ENCODE measurements at places on chromosomes 12 and 14.

- no peak for DNase-seq
Measured at GRCh38 chr14:94307410-94307992, 14.4 kb upstream of the SERPINA10 start.

DNA sequence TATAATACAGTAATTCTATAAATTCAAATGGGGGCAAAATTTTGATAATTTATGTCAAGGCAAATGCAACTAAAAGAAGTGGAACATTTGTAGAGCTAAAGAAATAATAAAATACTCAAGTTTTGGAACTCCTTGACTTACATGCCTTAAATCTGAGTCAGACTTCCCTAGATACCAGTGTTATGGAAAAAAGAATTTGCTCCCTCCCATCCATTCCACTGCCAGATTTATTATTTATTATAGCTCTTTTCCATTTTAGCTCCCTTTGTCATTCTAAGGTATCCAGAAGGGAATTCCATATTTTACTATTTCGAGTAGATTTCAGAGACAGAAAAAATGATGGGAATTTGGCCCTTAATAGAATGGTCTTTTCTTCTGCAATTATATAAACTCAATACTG is 44.0 kb downstream of the RHOJ start:
- DNase-seq: no peak

DNA sequence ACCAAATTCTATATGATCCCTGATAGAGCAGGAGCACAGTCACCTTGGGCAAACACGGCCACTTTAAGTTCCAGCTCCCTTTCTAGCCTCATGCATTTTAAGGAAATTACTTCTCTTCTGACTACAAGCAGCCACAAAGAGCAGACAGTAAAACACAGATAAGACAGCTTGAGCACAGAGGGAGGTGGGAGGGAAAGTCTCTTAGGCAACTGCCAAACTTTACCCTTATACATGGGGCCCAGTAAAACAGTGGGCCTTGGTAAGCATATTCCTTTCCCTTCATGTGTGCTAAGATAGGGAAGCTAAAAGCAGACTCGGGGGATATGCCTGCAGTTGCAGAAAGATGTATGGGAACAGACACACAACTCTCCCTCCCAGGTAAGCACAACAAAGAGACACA is 235.9 kb downstream of the CPNE8 start:
- DNase-seq: no peak

DNA sequence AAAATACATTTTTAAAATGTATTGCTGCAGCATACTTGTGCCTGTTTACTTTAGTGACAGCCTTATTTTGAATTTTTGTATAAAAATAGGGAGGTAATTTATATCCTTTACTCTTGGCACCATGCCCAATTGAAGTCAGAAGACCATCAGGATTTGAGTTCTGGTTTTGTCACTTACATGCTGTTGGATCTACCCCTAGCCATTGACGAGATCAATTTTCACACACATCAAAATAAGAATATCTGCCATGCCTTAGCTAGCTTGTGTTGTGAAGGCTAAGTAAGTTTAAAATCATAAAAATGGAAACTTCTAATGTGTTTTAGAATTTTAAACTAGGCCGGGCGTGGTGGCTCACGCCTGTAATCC is 381.8 kb downstream of the KCNH5 start:
- no peak for DNase-seq
